ENCODE measurements at places on chromosomes 4 and X. TPM values are rescaled to one million over a fixed set of nuclear protein-coding genes. Genes with fewer than 3 reads are reported as not detected.

DNA sequence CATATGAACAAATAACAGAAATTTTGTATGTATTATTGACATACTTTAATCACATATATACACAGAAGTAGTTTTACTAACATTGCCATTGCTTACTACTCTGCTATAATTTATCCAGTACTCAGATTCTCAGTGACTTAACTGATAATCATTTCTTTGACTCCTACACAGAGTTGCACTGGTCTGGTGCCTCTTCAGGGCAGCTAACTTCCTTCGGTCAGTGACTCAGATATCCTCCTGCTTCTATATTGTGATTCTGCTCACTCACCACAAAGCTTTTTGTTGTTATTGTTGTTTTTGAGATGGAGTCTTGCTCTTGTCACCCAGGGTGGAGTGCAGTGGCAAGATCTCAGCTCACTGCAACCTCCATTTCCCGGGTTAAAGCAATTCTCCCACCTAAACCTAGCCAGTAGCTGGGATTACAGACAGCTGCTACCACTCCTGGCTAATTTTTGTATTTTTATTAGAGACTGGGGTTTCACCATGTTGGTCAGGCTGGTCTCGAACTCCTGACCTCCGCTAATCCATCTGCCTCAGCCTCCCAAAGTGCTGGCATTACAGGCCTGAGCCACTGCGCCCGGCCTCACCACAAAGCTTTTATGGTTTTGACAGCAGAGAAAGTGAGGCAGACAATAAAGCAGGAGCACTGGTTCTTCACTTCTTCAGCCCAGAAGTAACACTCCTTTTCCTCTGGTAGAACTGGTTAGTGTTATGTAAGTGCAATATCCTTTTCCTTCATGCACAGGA is 499.3 kb downstream of the EPHA5 start:
- DNase-seq = no peak

- no peak for DNase-seq
These were observed 106.9 kb upstream of the ACSL4 start for GRCh38 chrX:109839694-109840567.

The TACR3 gene
- not detected for total RNA-seq

The KLHL34 gene
- total RNA-seq = not detected

The TMEM271 gene
- total RNA-seq = not detected

- peak; percentile 25 for DNase-seq
These were observed 134.8 kb downstream of the NAP1L3 start for GRCh38 chrX:93538575-93538974.

DNA sequence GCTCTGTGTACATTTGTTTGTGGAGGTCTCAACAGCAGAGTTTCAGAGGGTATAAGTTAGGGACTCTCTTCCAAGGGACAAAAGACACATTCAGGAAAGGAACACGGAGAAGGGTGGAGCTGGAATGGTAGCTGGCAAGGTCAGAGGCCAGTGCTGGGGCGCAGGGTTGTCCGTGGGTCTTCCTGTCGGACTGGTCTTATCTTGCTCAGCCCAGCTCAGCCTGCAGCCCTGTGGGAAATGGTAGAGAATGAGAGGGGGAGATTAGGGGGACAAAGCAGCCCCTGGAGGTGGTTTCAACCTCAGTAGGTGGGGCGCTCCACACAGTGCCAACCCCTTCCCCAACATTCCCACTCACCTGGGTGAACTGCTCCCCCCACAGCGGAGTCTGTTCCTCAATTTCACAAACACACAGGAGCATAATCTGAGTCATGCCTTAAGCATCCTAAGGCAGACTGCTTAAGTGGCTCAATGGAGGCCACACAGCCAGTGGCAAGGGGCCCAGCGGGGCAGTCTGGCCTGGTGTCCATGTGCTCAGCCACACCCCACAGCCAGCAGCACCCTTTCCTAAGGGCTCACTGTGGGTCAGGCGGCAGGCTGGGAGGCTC is 6.9 kb upstream of the HDAC6 start:
- peak; percentile 55 for DNase-seq

DNA sequence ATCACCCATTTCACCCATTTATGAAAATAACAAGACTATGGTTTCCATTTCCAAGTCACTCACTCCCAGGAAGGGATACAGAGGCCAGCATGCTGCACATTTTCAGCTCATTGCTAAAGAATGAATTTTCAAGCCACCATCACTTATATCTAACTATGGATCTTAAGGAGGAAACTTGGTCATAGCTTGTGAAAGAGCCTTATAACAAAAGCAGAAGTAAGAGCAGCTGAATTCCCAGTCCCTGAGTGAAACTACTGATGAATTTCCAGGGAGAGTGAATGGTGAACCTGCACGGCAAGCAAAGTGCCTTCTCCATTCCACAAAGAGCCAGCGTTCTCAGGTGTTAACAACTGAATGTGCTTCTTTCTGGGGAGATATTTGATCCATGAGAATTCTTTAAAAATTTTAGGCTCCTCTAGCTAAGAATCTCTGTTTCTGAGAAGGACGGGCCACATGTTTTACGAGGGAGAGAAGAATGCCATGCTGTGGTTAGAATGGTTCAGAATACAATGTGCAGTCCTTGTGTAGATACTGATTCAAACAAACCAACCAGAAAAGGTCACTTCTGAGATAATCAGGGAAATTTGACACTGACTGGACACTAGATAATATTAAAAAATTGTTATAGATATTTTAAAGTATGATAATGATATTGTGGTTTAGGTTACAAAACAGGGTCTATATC is 24.0 kb downstream of the BTC start:
- DNase-seq = peak; percentile 22

DNA sequence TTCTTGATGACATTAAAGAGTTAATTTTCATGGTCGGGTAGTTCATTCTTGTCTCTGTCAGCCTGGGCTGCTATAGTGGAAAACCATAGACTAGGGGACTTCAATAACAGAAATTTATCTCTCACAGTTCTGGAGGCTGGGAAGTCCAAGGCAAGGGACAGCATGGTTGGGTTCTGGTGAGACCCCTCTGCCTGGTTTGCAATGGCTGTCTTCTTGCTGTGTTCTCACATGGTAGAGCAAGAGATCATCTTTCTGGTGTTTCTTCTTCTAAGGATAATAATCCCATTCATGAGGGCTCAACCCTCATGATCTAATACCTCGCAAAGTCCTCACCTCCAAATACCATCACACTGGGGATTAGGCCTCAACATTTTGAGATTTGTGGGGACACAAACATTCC is 50.1 kb downstream of the RHOH start:
- DNase-seq = no peak

GRCh38 chrX:129808829-129809796 is 29.4 kb downstream of the SASH3 start:
- no peak for DNase-seq

DNA sequence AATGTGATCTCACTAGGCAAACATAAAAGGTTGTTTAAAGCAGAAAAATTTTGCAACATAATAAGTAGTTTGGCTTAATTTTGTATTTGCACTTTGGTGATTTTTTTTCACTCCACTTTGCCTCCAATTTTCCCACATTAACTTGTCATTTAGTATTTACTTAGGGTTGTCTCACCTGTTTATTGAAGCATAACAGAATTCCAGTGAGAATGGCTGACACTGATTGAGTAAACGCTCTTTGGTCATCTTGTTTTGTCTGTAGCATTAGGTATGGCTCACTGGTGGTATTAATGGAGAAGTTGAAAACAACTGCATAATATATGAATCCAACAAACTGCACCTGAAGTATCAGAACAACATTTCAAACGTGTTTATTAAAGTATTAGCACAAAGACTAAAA is 799.5 kb upstream of the ADGRL3 start:
- DNase-seq = no peak

The SMPX gene
- total RNA-seq = not detected

- no peak for DNase-seq
These were observed 167.2 kb downstream of the WDFY3 start for GRCh38 chr4:84799318-84799717.

GRCh38 chr4:77849278-77849965 is 13.2 kb upstream of the MRPL1 start:
- no peak for DNase-seq

The OTC gene
- not detected for total RNA-seq

The CETN2 gene
- 21.9 TPM for total RNA-seq

The ANXA5 gene
- 107 TPM for total RNA-seq

- DNase-seq = peak; percentile 80
These were observed 22.0 kb downstream of the SLC4A4 start for GRCh38 chr4:71360844-71361243.

Measured in HT-29 (cell line).